ENCODE measurements at places on chromosomes 1 and 21.
A peak's percentile ranks its signal among the peaks of the same experiment; 100 is the strongest.

- DNase-seq: no peak
- peaks cover 33% of the 10 kb centered on the region for H3K4me1 ChIP-seq
- H3K36me3 ChIP-seq: no peaks in the 10 kb centered on the region
- no peaks in the 10 kb centered on the region for H3K27me3 ChIP-seq
- no peak overlapping the region for H3K27ac ChIP-seq
Measured at GRCh38 chr1:235270625-235271024, 57.4 kb downstream of the ARID4B start.

DNA sequence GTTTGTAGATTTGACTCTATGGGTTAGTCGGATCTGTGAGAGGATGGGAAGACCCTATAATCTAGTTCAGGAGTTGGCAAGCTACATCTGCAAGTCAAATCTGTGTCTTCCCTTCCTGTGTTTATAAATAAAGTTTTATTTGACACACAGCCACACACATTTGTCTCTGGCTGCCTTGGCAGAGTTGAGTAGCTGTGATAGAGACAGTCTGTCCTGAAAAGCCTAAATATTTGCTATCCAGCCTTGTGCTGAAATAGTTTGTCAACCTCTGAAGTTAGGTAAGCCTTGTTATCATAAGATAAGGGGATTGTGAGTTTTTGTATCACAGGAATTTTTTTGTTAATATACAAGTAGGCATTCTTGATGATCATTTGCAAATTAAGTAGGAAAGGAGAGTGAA is 136.8 kb downstream of the NOS1AP start:
- H3K4me3 ChIP-seq: no peak overlapping the region
- no peak for DNase-seq
- H3K27ac ChIP-seq: no peak overlapping the region
- peaks cover 2% of the 10 kb centered on the region for H3K36me3 ChIP-seq

GRCh38 chr1:6454856-6455751 is 10.9 kb downstream of the TNFRSF25 start:
- no peaks in the 10 kb centered on the region for H3K36me3 ChIP-seq
- H3K27ac ChIP-seq: no peak overlapping the region
- H3K4me3 ChIP-seq: no peak overlapping the region
- no peak for DNase-seq
- peaks cover 9% of the 10 kb centered on the region for H3K4me1 ChIP-seq

DNA sequence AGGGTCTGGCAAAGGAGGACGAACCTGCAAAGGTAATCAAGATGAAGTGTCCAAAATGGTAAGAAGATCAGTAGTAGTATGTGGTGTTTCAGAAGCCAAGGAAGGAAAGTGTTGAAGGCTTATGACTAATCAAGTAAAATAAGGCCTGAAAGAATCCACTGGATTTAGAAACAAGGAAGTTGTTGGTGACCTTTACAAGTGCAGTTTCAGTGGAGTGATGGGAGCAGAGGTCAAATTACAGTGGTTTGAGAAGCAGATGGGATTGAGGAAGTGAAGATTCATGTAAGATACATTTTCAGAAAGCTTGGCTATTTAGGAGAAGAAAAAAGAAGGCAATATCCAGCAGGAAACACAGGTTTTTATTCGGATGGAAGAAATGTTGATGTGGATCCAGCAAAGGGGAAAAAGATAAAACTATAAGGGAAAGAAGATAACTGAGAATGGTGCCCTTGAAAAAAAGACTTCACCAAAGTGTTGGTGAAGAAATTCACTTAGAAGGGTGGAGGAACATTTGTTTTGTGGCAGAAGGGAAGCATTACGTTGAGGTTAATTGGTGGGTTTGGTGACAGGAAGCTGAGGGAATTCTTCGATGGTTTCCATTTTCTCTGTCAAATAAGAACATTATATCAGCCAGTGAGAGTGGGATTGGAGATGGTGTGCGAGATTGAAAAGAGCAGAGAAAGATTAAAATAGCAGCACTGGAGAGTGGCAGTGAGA is 2.1 kb downstream of the ARMH1 start:
- H3K36me3 ChIP-seq: peaks cover 5% of the 10 kb centered on the region
- DNase-seq: no peak
- H3K27me3 ChIP-seq: no peaks in the 10 kb centered on the region
- H3K4me1 ChIP-seq: peaks cover 32% of the 10 kb centered on the region

DNA sequence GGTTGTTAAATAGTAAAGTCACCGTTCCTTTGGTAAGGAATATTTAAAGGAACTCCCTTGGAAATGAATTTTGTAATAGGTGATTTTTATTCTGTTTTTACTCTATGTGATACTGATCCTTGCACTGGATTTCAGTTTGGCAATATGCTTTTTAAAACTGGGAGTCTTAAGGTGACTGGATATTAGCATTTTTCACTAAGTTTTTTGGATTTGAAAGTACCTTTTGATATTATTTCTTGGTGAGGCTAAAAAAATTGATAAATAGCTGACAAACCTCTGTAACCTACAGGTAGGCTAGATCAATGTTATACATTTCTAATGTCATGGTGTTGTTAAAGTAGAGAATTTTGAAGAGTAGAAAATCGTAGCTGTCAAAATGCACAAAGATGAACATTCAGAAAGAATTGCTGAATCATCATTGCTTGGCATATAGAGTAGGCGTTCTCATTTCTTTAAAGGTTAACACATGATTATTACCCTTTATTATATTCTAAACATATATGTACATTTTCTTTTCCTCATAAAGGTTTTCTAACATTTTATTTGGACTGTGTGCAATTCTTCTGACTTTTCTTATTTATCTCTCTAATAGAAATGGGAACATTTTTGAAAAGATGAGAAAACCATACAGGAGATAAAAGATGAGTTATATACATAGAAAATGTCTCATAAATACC is 1.5 kb upstream of the DNAJB4 start:
- DNase-seq: no peak
- H3K27ac ChIP-seq: peak overlapping the region; percentile 93
- H3K27me3 ChIP-seq: peaks cover 2% of the 10 kb centered on the region
- peak overlapping the region; percentile 76 for H3K4me3 ChIP-seq
- peaks cover 40% of the 10 kb centered on the region for H3K4me1 ChIP-seq

DNA sequence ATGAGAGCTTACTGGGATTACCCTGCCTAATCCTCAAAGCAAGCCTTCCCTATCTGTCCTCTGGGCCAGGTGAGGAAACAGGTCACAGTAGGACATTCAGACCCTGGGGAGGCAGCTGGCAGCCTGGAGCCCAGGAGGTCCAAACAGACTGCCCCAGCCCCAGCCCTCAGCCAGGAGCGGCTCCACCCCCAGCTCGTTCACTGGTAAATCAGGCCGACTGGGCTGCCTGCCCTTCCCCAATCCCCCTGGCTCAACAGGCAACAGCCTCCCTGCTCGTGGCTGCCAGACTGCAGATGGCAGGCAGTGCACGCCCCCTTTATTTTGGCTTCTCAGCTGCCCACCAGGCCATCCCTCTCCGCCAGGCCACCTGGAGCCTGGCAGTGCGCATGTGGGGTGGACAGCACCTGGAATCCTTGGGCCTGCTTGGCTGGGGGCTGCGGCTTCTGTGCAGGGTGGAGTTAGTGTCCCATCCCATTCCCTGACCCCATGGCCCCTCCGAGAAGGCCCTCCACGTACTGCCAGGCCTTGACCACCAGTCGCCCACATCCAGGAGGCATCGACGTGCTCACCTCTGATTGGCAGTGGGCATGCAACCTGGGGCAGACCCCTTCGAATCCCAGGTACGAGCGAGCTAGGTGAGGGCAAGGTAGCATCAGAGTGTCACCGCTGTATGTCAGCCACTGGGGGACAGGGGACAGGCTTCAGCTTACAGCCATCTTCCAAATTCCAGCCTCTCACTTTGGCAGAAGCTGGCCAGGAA is 11.2 kb upstream of the ZNF670 start:
- H3K36me3 ChIP-seq: no peaks in the 10 kb centered on the region
- DNase-seq: no peak
- H3K4me1 ChIP-seq: no peaks in the 10 kb centered on the region
- H3K4me3 ChIP-seq: no peak overlapping the region
- no peak overlapping the region for H3K27ac ChIP-seq

DNA sequence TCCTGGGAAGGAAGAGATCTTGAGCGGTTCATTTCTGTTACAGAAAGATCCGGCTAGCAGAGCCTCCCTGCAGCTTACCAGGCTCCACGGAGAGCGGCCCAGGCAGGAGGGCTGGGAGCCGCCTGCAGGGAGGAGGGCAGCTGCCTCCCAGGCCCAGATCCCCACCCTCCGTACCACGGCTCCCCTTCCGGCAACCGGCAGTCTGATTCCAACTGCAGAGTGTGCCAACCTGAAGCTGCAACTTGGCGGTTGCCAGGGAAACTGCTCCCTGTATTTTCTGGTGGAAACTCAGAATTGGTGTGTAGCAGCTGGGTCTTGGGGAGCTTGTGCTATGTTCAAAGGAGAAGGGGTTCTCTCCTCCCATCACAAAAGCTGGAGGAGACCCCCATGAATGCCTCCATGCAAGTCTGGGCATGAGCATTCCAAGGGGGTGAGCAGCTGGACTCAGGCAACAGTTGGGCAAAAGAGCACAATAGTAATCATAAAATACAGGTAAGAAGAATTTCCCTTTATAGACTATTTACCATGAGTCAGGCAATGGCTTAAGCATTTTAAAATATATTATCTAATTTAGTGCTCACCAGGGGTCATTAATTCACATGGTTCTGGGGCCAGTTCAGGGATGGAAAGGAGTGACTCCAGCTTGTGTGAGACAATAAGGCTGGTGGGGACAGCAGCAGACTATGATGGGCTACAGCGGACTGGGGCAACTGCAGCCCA is 46.1 kb upstream of the KAZN start:
- H3K27ac ChIP-seq: no peak overlapping the region
- H3K36me3 ChIP-seq: no peaks in the 10 kb centered on the region
- H3K4me1 ChIP-seq: peaks cover 4% of the 10 kb centered on the region
- no peak for DNase-seq
- H3K27me3 ChIP-seq: peaks cover 7% of the 10 kb centered on the region

DNA sequence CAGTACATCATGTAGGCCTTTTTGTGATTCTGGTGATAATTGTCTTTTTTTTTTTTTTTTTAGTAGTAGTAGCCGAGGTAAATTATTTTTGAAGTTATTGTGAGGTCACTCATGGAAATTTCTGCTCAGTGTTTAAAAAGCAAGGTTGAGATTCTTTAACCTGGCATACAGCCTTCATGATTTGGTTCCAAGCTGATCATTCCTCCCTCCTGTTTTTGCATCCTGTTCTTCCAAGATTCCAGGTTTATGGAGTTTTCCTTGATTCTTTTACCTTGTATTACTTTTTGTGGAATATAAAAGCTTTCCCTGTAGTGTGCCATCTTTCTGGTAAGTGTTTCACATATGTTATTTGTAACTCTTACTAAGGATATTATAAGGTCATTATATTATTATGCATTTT is 9.1 kb downstream of the ZFYVE9 start:
- no peak overlapping the region for H3K4me3 ChIP-seq
- no peaks in the 10 kb centered on the region for H3K4me1 ChIP-seq
- no peak overlapping the region for H3K27ac ChIP-seq
- no peak for DNase-seq
- H3K27me3 ChIP-seq: no peaks in the 10 kb centered on the region

DNA sequence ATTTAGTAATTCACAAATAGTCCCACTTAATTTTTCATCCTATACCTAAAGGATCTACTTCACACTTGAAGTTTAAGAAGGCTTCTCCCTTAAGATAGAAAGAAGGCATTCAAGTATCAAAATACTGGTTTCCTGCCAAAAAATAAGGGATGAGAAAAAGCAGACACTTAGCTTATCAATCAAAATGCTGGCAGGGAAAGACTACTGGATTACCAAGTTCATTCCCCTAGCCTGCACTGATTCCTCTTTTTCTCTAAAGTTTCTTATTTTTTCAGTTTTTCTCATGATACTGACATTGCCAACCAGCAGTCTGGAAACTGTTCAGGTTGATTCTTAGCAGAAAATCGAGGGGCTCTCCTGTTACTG is 204.6 kb downstream of the GABPA start:
- H3K27ac ChIP-seq: no peak overlapping the region
- no peak for DNase-seq
- H3K4me1 ChIP-seq: peaks cover 12% of the 10 kb centered on the region
- no peak overlapping the region for H3K4me3 ChIP-seq
- no peaks in the 10 kb centered on the region for H3K27me3 ChIP-seq

- DNase-seq: no peak
- peaks cover 38% of the 10 kb centered on the region for H3K27me3 ChIP-seq
Measured at GRCh38 chr1:169620565-169620964, 9.4 kb downstream of the SELP start.

GRCh38 chr21:42101246-42101645 is 30.1 kb downstream of the UMODL1 start:
- H3K4me3 ChIP-seq: no peak overlapping the region
- H3K36me3 ChIP-seq: no peaks in the 10 kb centered on the region
- no peaks in the 10 kb centered on the region for H3K27me3 ChIP-seq
- no peak overlapping the region for H3K27ac ChIP-seq

- H3K36me3 ChIP-seq: no peaks in the 10 kb centered on the region
- H3K27me3 ChIP-seq: peaks cover 27% of the 10 kb centered on the region
- DNase-seq: no peak
- no peak overlapping the region for H3K4me3 ChIP-seq
Measured at GRCh38 chr1:36559061-36559460, 76.3 kb upstream of the CSF3R start.

DNA sequence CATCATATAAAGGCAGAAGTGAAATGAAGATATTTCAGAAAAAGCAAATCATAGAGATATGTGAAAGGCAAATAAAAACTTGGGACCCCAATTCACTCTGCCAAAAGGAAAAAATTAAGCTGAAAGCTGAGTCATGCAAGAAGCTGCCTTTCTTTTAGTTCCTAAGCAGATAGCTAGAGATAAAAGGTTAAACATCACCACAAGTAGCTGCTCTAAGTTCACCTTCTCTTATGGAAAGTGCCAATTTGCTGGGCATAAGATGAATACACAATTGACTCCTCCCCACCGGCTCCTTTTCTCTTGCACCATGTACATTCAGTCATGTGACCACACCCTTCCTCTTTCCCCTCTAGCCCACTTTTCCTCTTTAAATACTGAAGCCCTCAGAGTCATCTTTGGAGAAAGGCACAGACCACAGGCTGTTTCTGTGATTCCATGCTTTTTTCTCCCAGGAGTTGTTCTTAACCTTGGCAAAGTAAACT is 5.4 kb upstream of the SUMO3 start:
- peaks cover 18% of the 10 kb centered on the region for H3K36me3 ChIP-seq
- no peaks in the 10 kb centered on the region for H3K4me1 ChIP-seq
- peaks cover 13% of the 10 kb centered on the region for H3K27me3 ChIP-seq

DNA sequence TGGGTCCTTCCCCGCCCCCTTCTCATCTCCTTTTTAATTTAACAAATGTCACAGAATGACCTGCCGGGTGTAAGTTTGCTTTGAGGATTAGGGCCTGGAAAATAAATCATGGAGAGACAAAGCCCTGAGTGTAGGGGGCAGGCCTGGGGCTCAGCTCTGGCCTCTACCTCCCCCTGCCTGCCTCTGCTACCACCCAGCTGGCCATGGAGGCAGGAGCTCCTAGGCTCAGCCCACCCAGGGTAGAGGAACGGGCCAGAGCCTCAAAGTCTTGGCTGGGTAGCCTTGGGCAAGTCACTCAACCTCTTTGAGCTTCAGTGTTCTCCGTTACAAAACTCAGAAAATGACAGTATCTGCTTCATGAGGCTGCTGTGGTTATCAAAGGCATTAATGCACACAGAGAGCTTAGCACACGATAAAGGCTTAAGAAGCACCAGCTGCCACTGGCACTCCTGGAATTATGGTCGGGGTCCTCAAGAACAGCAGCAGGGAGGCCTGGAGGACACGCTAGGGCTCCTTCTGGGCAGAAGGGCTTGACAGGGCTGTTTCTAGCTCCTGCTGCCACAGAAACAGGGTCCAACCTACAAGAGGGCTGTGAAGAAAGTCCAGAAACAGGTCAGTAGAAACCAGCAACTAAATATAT is 39.0 kb downstream of the LRP8 start:
- H3K27me3 ChIP-seq: peaks cover 6% of the 10 kb centered on the region
- no peak for DNase-seq
- peaks cover 19% of the 10 kb centered on the region for H3K36me3 ChIP-seq
- H3K27ac ChIP-seq: peak overlapping the region; percentile 93
- peaks cover 39% of the 10 kb centered on the region for H3K4me1 ChIP-seq
- peak overlapping the region; percentile 18 for H3K4me3 ChIP-seq
